Stimulated activated CD4-positive, alpha-beta T cell treated with anti-CD3 and anti-CD28 coated beads, Interleukin-1b, Interleukin-23, amount 100 ng/mL, for 1 hour (primary cell): ENCODE measurements at places on chromosomes 4 and X.

DNA sequence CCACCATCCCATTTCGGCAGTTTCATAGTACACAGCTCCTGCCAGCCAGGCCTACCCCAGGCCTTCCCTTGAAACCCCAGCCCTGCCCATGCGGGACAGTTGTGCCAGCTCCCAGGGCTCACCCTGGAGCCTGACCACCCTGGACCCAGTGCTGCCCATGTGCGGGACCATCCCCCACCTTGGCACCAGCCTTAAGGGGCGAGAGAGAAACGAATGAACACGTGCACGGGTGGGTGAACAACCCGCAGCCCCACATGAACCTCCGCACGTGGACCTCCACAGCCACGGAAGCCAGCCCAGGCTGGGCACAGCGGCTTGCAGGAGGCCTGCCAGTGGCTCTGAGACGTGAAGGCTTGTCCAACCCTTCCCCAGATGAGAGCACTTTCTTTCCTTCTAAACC is 76.0 kb upstream of the MXD4 start:
- DNase-seq = no peak

DNA sequence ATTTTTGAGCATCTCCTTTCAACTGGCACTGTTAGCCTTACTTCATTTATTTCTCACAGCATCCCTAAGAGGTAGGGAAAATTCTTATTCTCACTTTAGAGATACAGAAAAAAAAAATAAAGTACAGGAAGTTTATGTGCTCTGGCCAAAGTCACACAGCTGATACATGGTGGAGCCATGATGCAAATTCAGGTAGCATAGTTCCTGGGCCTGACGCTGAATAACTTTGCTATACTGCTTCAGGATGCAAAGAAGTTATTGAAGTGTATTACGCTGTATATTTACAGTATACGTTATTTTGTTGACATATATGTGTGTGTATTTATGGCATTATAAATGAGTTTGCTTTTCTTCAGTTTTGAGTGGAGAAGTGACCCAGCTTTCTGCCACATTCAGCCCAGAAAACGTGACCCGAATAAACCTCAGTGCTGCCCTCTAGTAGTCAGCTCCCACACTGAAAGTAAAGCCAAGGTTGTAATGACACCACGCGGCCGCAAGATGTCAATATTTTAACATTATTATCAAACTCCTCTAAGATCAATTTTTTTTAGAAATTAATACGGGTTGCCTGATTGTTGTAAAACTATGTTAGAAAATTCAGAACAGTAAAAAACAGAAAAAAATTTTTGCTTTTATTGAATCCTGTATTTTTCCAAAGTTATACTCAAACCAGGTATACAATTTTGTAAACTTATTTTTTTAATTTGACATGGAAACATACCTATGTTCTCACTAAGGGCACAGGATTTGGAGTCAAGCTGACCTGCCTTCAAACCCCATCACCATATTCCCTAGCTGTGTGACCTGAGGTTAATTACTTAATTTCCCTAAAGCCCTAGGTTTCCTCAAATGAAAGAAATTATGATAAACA is 3.8 kb upstream of the GUCY2F start:
- peak; percentile 8 for DNase-seq

DNA sequence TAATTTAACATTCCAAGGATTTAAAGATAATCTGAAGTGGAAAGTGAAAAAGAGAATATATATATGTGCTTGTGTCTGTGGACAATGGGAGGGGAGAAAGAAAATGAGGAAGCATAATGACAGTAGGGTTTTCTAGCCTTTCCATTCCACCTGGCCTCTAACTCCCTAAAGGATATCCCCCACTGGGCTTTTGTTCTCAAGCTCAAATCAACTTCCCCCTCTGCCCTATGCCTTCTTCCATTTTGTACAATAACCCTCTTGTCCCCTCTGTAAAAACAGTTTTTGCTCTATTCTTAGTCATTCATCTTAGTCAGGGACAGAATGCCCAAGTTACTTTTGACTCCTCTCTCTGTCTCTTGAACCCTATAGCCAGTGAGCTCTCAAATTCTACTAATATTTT is 23.6 kb downstream of the ANTXR2 start:
- DNase-seq = no peak

- no peak for DNase-seq
Observed at GRCh38 chrX:149129767-149130166, 375.3 kb downstream of the IDS start.

DNA sequence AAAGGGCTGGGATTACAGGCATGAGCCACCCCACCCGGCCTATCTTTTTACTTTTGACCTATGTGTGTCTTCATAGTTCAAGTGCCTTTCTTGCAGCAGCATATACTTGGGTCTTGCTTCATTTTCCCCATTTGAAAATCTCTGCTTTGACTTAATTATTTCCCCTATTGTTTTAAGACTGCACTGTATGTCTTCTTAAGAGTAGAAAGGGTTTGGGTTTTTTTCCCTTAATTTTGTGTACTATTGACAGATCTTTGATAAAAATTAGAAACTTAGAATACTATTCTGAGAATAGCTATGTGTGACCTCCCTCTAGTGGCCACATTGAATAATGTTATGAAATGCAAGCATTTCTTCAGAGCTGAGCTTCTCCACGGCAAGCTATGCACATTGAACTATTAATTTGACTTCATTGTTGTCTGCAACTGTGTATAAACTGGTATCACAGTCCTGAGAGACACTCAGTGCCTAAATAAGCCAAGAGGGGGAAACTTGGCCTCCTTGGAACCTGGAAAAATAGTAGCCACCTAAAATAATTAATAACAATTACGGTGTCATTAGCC is 8.7 kb upstream of the SLC25A4 start:
- DNase-seq = no peak

DNA sequence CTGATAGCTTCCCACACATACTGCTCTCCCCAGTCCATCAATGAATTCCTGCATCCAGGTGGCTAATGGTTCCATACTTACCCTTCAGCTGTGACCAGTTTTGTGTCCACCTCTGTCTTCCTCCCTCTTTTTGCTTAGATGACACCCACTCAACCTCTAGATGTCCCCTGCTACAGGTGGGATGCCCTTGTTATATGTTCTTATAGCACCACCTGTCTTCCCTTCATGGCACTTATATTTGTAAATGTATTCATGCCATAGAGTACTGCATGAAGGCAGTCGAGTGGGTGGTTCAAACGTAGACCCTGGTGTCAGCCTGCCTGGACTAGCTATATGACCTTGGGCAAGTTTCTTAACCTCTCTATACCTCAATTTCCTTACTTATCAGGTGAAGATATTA is 6.5 kb upstream of the USP46 start:
- DNase-seq = no peak

GRCh38 chrX:123876177-123876576 is 16.3 kb downstream of the XIAP start:
- no peak for DNase-seq

- DNase-seq = no peak
Observed at GRCh38 chr4:55029821-55030503, 95.4 kb downstream of the KDR start.

- no peak for DNase-seq
Observed at GRCh38 chr4:120720354-120720934, 202.1 kb downstream of the PRDM5 start.

GRCh38 chrX:151723156-151723760 is 7.4 kb downstream of the FATE1 start:
- DNase-seq = no peak

DNA sequence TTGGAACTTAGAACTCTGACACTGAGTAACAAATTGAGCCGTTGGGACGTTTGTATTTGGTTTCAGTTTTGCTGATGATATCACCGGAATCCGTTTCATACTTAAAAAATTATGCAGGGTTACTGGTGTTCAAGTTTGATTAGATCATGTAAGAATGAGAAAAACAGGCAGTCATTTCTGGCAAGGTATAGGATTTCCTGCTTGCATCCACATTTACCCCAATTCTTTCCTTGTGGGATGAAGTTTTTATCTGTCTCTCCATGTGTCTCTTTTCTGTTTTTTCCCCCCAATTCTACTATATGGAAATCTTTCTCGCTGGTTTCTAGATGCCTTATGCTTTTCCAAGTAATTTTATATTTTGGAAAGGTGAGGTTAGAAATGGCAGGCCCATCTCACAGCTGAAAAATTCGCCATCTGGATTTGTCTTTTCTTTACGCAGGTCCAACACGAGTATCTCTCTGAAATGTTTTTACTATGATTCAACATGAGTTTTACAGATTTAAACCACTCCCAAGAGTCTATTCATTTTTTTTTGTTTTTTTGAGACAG is 197.9 kb downstream of the SHOX start:
- no peak for DNase-seq

DNA sequence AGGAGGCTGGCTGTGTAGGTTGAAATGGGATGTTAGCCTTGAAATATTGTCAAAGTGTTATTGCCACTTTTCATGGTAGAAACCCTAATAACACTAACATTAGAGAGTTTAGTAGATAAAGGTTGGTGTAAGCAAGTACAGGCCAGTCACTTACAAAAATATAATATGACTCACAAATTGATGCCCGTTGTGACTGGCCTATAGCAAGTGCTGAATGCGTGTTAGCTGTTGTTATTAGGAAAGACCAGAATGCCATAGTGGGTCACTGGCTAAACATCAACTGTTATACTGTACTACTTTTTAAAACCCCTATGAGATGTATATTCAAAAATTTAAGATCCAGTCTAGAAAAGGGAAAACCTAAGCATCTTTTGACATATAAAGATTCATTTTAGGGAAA is 20.4 kb upstream of the GDPD2 start:
- DNase-seq = no peak
